ENCODE measurements at places on chromosomes 12 and 14.

DNA sequence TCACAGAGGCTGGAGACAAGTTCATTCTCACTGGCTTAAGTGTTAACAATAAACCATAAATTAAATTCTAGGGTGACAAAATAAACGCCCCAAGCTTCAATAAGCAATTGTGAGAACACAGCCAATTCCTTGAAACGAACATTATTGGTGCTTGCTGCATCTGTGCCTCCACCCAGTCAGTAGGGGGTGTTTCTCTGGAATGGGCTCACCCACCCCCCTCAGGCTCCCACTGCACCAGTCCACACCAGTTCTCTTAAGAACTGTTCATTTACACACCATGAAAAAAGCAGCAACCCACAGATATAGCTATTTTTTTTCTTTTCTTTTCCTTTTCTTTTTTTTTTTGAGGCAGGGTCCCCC, 34.7 kb downstream of the CDC42BPB start:
- no peak for DNase-seq

- DNase-seq = no peak
Observed at GRCh38 chr12:64085996-64086395, 136.1 kb downstream of the KICS2 start.

- DNase-seq = no peak
Observed at GRCh38 chr14:56023661-56024081, 94.5 kb upstream of the PELI2 start.

DNA sequence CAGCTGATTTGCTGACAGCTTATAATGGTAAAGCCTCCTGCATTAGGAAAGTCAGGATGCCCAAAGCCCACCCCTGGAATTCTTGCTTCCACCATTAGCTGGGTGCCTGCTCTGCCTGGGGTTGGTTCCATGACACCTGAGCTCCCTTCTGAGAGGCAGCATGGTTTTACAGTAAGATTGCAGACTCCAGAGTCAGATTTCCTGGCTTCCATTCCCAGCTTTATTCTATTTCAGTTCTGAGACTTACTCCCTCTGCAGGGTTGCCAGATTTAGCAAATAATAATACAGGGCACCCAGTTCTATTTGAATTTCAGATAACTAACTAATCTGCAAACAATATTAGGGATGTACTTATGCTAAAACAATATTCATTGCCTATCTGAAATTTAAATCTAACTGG, 12.2 kb downstream of the STAB2 start:
- no peak for DNase-seq

- DNase-seq = no peak
Observed at GRCh38 chr12:13152281-13152680, 44.2 kb upstream of the EMP1 start.

DNA sequence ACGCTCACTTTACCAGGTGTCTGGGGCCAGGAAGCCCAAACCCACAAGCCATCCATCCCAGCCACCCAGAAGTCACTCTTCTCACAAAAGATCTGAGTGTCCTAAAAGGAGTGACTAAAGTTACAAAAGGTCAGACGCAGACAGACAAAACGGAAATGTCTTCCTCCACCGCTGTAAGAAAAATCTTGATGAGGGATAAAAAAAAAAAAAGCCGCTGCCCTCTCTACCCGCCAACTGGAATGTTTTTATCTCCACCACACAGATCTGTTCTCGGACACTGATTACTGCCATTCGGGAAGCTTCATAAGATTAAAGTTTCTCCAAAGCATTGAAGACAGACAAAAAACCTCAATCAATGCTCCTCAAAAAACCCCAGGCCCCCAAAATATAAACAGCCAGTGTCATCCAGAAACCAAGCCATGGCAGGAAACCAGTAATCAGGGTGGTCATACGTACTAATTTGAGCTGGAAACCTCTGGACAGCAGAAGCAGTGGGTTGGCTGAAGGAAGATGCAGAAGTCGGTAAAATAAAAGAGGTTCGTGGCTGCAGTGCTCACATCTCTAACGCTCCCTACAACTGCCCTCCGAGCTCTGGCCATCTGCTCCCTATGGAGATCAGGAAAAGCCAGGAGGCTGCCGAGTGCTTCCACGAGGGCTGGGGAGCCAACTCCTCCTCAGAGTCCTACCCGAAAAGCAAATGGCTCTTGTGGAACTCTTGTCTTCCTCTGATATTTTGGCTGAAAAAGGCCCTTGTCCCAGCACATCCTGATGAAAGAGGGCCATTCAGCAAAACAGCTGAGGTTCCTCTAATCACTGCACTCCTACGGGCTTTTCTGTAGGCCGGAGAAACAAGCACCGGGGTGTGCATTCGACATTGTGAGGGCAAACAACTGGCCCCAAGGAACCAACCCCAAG, 30.3 kb downstream of the SSH1 start:
- DNase-seq = no peak

DNA sequence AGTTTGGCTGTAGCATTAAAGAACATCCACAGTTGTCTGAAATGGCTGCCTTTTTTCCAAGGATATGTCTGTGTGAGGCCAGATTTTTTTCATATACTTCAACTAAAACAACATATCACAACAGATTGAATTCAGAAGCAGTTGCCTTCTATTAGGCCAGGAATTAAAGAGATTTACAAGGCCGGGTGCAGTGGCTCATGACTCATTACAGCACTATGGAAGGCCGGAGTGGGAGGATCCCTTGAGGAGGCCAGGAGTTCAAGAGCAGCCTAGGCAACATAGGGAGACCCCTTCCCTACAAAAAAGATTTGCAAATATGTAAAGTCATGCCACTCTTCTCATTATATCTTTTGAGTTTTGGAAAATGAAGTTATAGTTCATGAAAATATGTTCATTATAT, 108.6 kb downstream of the KTN1 start:
- no peak for DNase-seq

DNA sequence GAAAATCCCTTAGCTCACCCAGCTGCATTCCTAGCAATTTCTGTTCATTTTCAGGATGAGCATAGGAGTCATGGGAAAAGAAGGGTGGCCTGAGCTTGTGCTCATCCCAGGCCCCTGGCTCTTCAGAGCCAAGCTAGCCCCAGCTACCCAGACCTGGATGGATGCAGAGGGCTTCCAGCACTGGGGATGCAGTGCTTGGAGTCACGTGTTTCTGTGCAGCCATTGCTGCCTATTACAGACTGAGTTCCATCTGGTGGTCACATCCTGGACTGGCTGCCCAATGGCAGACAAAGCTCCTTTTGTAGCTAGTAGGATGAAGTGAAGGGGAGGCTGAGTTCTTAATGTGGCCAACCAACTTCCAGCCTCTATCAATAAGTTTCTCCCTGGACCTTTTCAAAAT, 54.2 kb upstream of the JDP2 start:
- no peak for DNase-seq

- DNase-seq = peak; percentile 72
Observed at GRCh38 chr14:75279153-75279762, 630 bp downstream of the FOS start.

DNA sequence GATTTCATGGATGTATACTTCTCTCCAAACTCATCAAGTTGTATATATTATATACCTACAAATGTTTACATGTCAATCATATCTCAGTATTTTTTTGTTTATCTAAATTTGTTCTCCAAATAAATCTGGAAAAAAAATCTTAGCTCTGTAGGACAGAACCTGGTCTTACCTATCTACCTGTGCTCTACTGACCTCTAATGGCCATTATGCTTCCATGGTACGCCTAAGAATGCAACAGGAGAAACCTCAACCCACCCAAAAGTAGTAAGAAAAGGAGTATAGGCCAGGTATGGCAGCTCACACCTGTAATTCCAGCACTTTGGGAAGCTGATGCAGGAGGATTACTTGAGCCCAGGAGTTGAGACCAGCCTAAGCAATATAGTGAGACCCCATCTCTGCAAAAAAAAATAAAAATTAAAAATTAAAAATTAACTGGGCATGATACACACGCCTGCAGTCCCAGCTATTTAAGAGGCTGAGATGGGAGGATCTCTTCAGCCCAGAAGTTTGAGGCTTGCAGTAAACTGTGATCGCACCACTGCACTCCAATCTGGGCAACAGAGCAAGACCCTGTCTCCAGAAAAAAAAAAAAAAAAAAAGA, 8.7 kb downstream of the OR11H4 start:
- no peak for DNase-seq

DNA sequence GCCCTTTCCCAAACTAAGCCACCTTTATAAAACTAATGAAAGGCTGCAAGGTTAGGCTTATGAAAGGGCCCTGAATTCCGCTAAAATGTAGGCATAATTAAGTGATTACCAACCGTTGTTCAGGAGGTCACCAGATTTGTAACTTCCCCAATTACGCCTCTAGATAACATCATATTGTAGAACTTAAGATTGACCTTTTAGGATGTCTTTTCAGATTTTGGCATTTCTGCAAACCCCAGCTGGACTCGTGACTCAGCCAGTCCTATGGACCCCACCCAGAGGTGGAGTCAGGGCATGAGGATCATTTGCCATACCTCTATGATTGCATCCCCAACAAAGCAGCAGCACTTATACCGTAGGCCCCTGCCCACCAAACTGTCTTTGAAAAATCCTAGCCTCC, 3.7 kb upstream of the LPCAT3 start:
- DNase-seq = no peak

- DNase-seq = no peak
Observed at GRCh38 chr14:33229269-33229929, 290.7 kb downstream of the NPAS3 start.

DNA sequence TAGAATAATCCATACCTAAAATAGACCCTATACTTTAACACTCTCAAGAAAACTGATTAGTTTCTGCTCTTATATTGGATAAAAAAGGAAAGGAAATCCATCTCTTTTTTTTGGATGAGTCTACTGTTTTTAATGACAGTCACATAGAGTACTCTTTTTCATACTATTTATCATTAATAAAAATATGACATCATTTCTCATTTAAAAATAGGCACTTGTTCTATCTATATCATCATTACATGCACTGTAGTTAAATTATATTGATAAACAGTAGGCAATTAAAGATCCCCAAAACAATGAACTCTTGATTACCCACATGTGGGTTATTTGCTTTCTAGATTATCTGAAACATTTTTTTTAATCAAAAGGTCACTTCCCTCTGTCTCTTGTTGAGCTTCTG, 338.8 kb downstream of the NELL2 start:
- no peak for DNase-seq

GRCh38 chr12:62606654-62607053, 140.0 kb downstream of the MON2 start:
- DNase-seq = no peak

- DNase-seq = no peak
Observed at GRCh38 chr12:4032924-4033615, 159.9 kb upstream of the PARP11 start.

DNA sequence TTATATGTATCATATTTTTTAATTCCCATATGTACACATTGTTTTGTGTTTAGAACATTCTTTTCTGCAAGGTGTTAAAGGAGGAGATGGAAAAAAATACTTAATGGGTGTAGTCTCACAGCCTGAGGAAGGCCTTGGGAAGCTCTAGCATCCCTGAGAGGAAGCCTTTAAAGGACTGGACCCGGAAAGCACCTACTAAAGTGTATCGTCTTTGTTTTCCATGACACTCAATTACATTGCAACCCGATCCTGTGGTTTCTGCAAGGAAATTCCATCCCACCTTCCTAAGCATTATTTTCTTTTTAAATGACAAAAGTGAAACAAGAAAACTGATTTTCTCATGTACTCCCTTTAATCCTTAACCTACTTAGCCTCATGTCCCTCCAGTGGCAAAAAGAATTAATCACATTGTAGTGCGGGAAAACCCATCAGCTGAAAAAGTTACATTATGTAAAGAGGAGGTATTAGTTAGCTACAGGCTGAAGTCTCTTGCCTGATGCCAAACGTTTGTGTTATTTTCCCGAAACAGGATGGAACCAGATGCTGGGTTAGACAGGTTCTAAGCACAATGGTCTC, 147.8 kb upstream of the CPSF6 start:
- DNase-seq = no peak

GRCh38 chr12:91506452-91506851, 323.8 kb upstream of the DCN start:
- DNase-seq = no peak

- DNase-seq = no peak
Observed at GRCh38 chr14:93086441-93087055, 29.2 kb downstream of the ITPK1 start.

GRCh38 chr14:70702161-70702560, 60.4 kb downstream of the TTC9 start:
- DNase-seq = no peak

GRCh38 chr12:20398686-20399085, 30.3 kb downstream of the PDE3A start:
- no peak for DNase-seq

GRCh38 chr12:115404761-115405470, 720.9 kb upstream of the TBX3 start:
- no peak for DNase-seq

- DNase-seq = no peak
Observed at GRCh38 chr12:40892528-40892927, 200.3 kb downstream of the CNTN1 start.

GRCh38 chr14:67620217-67620785, 581 bp downstream of the ARG2 start:
- DNase-seq = no peak

DNA sequence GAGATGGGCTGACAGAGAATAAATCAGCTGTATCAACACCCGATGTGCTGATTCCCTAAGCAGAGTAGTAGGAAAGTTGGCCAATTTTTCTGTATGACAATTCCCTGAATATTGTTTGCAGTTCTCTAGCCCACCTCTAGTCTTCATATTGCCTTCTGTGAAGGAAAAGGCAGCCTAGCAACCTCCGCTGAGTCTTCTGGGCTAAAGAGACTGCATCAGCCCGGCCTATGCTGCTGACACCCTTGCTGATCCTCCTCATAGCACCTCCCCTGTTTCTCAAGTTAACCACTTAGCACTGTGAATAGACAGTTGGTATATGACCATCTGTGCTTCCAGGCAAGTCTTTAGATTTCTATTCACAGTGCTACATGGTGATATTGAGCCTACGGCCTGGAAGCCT, 161.1 kb upstream of the EGLN3 start:
- no peak for DNase-seq

DNA sequence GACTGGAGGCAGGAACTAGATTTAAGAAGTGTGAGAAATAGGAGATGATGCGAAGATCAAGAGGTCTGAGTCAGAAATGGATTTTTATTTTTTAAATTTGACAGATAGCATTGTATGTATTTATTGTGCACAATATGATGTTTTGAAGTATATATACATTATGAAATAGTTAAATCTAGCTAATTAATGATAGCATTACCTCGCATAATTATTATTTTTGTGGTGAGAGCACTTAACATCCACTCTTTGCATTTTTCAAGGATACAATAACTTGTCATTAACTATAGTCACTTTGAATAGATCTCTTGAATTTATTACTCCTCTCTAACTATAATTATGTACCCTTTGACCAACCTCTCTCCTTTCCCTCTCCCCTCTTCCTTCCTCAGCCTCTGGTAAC, 3.7 kb downstream of the SMOC1 start:
- no peak for DNase-seq

DNA sequence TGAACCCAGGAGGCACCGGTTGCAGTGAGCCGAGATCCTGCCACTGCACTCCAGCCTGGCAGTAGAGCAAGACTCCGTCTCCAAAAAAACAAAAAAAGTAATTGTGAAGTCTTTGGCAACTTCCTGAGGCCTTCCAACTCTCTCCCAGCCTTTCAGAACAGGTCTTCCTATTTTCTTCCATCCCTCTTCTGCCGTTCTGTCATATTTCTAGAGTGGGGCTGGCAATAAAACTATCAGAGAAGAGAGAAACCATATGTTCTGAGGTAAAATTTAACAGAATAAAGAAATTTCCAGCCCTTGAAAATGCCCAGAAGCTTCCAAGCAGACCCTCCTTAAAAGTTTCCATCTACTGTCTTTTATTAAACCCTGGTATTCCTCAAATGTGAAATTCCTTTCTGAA, 100.4 kb downstream of the HMGA2 start:
- no peak for DNase-seq

Measured in T-cell (primary cell).